ENCODE measurements at places on chromosomes 7 and 10.
A peak's percentile ranks its signal among the peaks of the same experiment; 100 is the strongest.

GRCh38 chr10:96244354-96244753, 27.0 kb downstream of the BLNK start:
- DNase-seq, result no peak

DNA sequence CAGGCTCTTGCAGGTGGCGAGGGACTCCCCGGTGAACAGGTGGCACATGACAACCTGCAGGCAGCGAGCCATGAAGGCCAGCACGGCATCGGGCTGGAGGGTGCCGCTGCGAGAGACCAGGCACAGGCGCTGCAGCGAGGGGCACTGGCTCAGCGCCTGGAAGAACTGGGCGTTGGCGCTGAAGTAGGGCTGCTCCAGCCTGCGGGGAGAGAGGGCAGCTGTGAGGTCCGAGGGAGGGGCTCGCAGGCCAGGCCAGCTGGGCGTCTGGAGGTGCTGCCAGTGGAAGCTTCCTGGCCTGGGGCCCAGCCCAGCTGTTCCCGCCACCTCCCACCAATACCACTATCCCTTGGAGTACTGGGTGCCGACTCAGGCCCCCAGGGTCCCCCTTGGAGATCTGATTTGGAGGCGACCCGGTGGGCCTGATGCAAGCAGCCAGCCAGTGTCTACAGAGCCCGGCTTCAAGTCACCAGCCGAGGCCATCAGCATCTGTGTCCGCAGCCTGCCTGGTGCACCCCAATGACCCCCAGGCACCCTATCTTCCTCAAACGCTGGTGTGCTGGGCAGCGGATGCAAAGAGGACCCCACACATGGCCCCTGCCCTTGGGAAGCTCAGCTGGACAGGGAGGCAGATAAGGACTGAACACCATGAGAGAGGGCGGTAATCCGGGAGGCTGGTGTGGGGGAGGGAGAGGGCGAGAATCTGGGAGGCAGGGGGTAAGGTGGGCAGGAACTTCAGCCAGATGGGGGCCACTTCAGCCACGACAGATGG, 67.8 kb upstream of the TNRC18 start:
- DNase-seq, result peak; percentile 56

- no peak for DNase-seq
These were observed 74.7 kb downstream of the CUX1 start for GRCh38 chr7:101891936-101892640.

- no peak for DNase-seq
These were observed 189.9 kb upstream of the CXCL12 start for GRCh38 chr10:44574596-44575480.

DNA sequence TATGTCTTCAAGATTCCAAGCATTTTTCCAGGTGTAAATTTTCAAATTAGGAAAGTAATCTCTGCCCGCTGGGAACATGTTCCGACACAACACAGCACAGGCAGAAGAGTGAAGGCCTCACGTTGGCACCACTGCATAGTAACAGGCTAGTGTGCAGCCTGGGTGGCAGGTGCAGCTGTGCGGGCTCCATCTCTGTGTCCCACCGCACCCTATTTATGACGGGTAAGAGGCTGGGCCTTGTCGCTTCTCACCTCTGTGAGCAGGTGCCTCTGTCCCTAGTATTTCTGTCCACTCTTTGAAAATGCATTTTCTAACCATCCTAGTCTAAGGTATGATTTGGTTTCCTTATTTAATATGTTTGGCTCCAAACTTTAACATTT, 24.1 kb downstream of the VIPR2 start:
- no peak for DNase-seq

DNA sequence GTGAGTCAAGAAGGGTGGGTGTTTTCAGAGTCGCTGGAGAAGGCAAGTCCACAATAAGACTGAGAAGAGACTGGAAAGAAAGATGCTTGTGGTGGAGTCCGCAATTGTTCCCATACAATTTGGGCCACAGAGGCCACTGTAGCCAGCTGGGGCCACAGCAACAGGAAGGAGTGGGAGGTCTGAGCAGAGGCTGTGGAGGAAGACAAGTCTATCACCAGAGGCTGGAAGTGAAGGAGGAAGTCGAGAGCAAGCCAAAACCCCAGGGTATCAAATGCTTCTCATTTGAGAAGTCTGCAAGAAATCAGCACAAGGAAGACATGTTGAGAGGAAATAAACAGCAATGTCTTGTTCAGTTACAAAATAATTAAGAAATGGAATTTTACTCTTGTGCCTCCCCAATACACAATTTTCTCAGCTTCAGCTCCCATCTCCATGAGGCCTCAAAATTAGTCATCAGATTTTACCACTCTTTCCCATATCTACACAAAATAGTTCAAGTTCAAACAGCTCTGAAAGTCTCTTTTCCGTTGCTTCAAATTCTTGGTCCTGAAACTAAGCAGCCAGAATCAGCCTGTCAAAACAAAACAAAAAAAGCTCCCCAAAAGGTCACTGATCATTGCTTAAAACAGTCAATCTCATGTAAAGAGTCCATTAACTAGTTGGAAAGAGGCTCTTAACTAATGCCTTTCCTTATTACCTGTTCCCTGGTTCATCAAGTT, 31.6 kb downstream of the SLC16A12 start:
- no peak for DNase-seq

GRCh38 chr10:112815269-112816032, 134.6 kb upstream of the TCF7L2 start:
- no peak for DNase-seq

Measured in G401 (cell line).